ENCODE measurements at places on chromosomes 4 and X. TPM values are rescaled to one million over a fixed set of nuclear protein-coding genes. Genes with fewer than 3 reads are reported as not detected.

GRCh38 chrX:154419189-154419588 is 7.8 kb downstream of the TAFAZZIN start:
- H3K27ac ChIP-seq = no peak overlapping the region
- H3K4me3 ChIP-seq = no peak overlapping the region
- H3K4me1 ChIP-seq = peaks cover 6% of the 10 kb centered on the region

DNA sequence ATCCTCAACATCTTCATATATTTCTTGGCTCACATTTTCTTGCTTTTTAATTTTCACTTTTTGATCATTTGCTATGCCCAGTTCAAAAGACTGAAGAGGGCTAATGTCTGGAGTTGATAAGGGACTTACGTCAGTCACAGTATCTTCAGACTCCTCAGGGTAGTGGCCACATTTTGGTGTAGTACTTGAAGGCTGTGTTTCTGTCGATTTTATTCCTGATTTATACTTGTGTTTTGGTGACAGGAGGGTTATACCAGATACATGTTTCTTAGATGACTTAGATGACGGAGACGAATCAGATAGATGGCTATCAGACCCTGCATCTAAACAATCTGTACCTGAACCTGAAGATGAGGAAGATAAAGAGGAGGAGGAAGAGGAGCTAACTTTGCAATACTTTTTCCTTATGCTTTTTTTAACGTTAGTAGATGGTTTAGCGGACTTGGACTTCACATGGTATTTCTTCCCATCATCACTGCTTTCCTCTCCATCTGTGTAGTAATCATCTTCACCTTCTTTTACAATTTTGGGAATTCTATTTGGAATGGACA is 13.4 kb downstream of the CFAP97 start:
- no peak overlapping the region for H3K4me3 ChIP-seq
- H3K36me3 ChIP-seq = no peaks in the 10 kb centered on the region
- H3K4me1 ChIP-seq = no peaks in the 10 kb centered on the region
- DNase-seq = no peak
- no peak overlapping the region for H3K27ac ChIP-seq

The CDK16 gene
- total RNA-seq = 99.9 TPM

- no peaks in the 10 kb centered on the region for H3K36me3 ChIP-seq
- H3K4me3 ChIP-seq = no peak overlapping the region
- no peak for DNase-seq
- peaks cover 21% of the 10 kb centered on the region for H3K27me3 ChIP-seq
- no peak overlapping the region for H3K27ac ChIP-seq
- H3K4me1 ChIP-seq = no peaks in the 10 kb centered on the region
Observed at GRCh38 chr4:76334885-76335284, 28.4 kb downstream of the STBD1 start.

DNA sequence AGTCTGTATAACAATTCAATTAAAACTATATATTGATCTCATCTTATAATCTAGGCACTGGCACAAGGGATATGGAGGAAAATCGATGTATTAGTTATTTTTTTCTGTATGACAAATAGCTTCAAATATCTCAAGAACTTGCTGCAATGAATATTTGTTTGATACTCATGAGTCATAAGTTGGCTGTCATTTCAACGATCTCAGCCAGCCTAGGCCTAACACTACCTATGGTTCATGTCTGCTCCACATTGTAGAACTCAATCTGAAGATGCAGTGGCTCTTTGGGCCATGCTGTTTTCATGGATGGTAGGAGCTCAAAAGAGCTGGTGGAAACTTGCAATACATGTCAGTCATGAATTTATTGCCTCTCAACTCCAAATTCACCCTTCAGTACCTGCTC is 44.7 kb downstream of the MAGEB17 start:
- DNase-seq = no peak
- H3K4me3 ChIP-seq = no peak overlapping the region

The COL25A1 gene
- 3.5 TPM for total RNA-seq

The ATP10D gene
- total RNA-seq = 34.1 TPM

- peak; percentile 70 for DNase-seq
- peak overlapping the region; percentile 97 for H3K4me3 ChIP-seq
- peak overlapping the region; percentile 98 for H3K27ac ChIP-seq
- H3K27me3 ChIP-seq = no peaks in the 10 kb centered on the region
Observed at GRCh38 chr4:102825261-102826091, 1.9 kb downstream of the UBE2D3 start.

GRCh38 chrX:40092808-40093435 is 4.8 kb downstream of the BCOR start:
- H3K36me3 ChIP-seq = no peaks in the 10 kb centered on the region
- no peak for DNase-seq
- H3K4me3 ChIP-seq = no peak overlapping the region
- H3K27ac ChIP-seq = no peak overlapping the region
- H3K4me1 ChIP-seq = peaks cover 17% of the 10 kb centered on the region

DNA sequence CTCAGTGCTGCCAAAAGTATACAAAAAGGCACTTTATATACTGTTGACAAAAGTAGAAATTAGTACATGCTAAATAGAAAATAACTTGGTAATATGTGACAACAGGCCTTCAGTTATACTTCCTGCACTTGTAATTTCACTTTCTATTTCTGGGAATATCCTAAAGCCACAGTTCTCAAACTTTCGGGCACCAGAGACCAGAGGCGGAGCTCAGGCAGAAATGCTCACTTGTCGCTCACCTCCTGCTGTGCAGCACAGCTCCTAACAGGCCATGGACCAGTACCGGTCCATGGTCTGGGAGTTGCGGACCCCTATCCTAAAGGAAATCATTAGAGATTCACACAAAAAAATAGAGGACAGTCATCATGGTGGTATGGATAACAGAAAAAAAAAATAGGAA is 25.7 kb downstream of the ACSL4 start:
- peaks cover 2% of the 10 kb centered on the region for H3K4me1 ChIP-seq
- H3K36me3 ChIP-seq = no peaks in the 10 kb centered on the region
- no peak overlapping the region for H3K4me3 ChIP-seq
- H3K27me3 ChIP-seq = no peaks in the 10 kb centered on the region
- H3K27ac ChIP-seq = no peak overlapping the region
